ENCODE measurements at places on chromosomes 16 and 17.

DNA sequence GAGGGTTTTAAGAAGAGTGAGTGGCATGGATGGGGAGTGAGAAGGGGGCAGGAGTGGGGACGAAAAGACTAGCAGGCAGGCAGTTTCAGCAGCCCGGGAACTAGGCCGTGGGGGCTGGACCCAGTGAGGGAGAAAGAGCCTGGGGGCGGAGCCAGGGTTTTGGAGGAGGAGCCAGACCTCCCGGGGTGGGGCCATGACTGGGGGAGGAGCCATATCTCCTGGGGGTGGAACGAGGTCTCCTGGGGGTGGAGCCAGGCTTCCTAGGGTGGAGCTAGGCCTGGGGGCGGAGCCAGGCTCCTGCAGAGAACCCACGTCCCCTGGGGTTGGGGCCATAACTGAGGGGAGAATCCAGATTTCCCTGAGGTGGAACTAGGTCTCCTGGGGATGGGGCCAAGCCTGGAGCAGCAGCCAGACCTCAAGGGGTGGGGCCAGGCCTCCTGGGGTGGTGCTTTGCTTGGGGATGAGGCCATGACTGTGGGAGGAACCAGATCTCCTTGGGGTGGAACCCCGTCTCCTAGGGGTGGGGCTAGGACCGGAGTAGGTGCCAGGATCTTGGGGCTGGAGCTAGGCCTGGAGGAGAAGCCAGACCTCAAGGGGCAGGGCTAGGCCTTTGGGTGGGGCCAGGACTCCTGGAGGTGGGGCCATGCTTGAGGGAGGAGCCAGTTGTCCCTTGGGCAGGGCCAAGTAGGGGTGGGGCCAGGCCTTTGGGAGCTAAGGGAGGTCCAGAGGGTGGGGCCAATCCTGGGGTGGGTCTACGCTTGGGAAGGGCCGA, 41.7 kb upstream of the JPH3 start:
- no peak for DNase-seq

DNA sequence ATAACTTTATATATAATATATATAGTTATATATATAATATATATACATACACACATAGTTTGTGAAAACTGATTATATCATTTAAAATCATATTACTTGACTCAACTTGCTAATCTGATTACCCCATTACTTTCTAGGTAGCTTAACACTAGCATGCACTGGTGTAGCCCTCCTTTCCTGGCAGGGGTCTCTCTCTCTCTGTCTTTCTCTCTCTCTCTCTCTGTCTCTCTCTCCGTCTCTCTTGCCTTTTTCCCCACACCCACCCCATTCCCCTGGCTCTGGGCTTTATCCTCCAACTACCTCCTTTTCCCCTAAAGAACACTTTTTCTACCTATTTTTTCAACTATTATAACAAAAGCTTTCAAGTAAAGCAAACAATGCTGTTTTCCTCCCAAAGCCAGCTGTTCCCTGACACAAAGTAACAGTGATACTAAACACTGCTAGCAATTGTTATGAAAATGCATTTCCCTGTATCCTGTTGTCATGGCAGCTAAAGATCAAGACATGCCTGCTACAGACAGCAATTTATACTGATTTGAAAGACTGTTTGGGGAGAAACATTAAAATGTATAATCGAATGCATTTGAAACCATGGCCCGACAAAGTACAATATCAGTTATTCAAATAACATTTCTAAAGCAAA, 89.4 kb downstream of the CHD9NB start:
- DNase-seq = no peak

DNA sequence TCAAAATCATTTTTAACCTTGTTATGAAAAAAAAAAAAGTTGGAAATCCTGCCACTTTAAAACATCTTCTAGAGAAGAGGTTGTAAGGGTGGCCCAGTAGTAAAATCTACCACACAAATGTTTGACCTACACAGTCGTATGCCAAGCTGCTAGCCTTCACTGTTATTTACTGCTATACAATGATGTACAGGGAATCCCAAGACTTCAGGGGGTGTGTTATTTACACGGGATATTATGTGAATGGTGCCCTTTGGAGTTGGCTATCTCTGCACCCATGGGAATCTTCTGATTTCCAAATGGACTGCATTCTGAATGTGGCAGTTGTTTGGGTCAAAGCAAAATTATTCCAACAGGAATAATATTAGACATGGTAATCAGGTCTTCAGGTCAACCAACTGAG, 45.9 kb downstream of the STH start:
- DNase-seq = no peak

DNA sequence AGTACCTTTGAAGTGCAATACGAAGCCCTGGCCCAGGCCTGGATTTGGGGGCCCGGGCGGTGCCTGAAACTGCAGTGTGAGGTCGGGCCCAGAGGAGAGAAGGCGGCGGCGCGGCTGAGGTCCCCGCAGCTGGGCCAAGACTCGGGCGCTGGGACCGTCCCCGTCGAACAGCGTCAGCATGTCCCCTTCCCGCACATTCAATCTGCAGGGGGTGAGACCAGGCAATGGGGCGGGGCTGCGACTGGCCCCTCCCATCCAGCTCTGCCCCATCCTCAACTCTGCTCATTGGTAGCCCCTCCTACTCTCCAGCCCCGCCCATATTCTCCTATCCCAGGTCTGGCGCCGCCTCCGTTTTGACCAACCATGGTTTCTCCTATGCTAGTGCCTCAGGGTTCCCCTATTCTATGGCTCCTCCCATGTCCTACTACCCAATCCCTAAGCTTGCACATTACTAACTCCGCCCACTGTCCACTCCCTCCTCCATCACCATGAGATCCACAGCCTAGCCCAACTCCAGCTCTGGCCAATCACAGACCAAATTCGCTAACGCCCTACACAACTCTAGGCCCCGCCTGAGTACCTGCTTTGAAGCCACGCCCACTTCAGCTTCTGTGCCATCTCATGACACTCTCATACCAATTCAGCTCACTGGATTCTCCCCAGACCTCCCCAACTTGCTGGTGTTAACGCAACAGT, 14.4 kb upstream of the CDIPT start:
- peak; percentile 15 for DNase-seq

DNA sequence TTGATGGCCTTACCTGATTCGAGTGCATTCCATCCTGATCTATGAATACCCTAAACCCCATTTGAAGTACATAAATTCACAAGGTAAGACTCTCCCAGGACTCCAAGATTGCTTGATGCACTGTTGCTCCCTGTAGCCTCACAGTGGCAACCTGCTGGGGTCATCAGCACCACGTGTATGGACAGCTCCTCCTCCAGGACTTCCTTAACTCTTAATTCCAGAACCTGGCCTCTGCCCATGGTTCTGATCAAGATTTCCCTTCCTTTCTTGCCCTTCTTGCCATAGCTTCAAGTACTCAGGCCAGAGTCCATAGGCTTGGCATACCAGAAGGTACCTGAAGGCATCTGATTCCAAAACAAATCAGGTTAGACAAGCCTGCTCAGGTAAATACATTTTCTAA, 34.0 kb upstream of the NLK start:
- DNase-seq = no peak

- peak; percentile 67 for DNase-seq
These were observed 627 bp upstream of the TSPOAP1 start for GRCh38 chr17:58329035-58329809.
